Activated naive CD4-positive, alpha-beta T cell treated with anti-CD3 and anti-CD28 coated beads, Interleukin-2, amount 10 ng/mL, durations not matched to agents 7 days and 5 days (primary cell): ENCODE measurements at places on chromosomes 3 and 15.

DNA sequence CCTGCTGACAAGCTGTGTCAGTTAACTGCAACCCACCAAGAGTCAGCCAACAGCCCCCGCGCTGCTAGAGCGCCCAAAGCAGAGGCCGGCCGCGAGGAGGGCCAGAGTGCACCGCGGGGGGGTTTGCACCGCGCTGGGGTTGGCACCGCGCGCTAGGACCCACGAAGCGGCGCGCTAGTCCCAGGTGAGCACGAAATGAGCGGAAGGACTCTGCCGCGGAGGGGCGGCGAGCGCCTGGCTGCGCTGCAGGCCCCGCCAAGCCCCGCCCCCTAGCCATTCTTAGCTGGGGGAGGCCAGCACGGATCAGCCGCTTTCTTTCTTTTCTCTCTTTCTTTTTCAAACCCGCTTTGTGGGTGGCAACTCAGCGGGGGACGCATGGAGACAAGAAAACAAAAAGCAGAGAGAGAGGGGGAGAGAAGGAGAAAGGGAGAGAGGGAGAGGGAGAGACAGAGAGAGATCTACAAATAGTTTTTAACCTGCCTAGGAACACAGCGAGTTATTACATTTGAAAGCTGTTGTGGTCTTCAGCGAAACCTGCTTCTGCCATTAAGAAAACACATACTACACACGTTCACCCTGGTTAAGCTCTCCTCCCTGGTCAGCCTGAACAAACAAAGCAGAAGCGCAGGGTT lies 6.9 kb upstream of the FOXB1 start:
- peak; percentile 85 for DNase-seq

- DNase-seq, result no peak
These were observed 115.2 kb downstream of the USP13 start for GRCh38 chr3:179768080-179768479.

- DNase-seq, result peak; percentile 17
These were observed 81.2 kb downstream of the TLE3 start for GRCh38 chr15:70016511-70016994.

DNA sequence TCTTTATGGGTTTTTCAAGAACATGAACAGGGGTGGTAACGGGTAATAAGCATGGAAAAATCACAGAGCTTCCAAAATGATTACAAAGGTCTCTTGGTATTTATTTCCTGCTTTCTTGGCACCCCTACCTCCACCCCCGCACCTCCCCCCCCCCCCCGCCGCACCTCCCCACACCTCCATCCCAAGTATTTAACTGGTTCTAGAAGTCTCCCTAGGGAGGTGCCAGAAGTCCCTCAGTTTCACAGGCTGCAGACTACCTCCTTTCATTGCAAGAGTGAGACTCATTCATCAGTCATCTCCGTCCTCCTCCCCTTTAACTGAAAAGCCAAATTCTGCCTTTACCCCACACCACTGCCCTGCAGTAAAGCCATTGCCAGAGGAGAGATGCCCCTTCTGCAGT lies 169.4 kb downstream of the ALDH1A2 start:
- no peak for DNase-seq

- no peak for DNase-seq
These were observed 28.7 kb upstream of the SEMA6D start for GRCh38 chr15:47688573-47689086.
